ENCODE measurements at places on chromosomes 5 and 9.

GRCh38 chr5:124454081-124454480 is 292.4 kb downstream of the ZNF608 start:
- peak; percentile 49 for DNase-seq

GRCh38 chr9:93814077-93814956 is 140.8 kb downstream of the BARX1 start:
- DNase-seq, result no peak

DNA sequence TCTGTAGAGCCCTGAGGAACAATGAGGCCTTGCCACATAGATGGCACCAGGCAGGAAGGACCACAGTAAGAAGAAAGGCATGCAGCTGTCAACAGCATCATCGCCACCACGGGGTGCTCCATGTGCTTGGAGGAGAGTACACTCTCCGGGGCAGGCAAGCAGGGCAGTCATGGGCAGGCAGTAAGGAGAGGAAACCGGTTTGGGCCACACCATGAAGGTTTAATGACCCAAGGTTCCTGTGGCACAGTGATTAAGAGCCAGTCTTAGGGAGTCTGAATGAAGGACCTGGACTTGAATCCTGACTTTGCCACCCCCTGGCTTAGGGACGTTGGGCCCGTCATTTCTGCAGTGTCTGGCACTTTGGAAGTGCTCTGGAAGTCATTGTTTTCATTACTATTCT is 80.6 kb upstream of the ZBTB43 start:
- no peak for DNase-seq

DNA sequence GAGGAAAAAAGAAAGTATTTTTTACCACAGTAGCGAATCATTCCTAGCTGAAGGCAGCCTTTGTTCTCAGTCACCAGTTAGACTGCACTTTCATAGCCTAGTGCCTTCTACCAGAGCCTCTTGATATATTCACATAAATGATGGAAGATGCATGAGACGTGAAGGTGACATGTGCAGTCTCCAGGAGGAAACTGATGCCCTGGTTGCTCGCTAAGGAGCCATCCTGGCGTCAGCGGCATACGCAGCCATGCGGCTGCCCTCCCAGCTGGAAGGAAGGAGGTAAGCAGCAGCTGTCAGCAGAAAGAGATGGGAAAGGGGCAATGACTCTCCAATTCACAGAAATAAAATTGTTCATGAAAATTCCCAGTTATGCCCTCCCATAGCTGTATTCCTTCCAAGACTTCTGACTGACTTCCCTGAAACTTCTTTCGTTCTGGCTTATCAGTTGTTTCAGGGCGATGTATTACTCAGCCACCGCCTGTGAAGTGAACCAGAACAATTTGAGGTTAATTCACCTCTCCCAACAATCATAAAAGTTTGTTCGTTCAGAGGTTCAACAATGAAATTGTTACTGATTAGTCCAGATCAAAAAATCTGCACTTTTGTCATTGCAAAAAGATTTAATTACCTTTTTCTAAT is 331.2 kb downstream of the NR2F1-AS1 start:
- no peak for DNase-seq

GRCh38 chr5:77991084-77991483 is 214.9 kb upstream of the TBCA start:
- DNase-seq, result no peak

DNA sequence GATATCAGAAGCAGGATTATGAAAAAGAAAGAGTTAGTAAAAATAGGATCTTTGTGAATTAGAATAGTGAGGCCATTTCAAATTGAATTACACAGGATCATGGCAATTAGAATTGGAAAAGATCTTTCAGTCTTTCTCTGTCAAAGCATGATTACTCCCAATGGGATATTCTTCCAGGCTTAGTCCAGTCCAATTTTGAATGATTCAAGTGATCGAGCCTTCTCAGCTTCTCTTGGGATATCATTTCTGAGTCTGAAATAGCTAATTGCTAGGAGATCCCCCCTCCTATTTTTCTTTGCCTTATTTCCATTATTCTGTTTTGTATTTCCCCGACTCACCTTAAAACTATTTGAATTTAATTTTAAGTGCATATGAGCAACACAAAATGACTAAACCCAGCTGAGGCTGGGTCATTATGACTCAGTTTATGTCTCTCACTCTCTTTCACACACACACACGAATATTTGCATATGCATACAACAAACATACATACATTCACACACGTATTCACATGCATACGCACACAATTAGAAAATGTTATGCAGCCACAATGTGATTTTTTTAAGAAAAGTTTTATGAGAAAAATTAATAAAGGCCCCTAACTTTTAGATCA is 34.8 kb upstream of the EFNA5 start:
- peak; percentile 75 for DNase-seq

DNA sequence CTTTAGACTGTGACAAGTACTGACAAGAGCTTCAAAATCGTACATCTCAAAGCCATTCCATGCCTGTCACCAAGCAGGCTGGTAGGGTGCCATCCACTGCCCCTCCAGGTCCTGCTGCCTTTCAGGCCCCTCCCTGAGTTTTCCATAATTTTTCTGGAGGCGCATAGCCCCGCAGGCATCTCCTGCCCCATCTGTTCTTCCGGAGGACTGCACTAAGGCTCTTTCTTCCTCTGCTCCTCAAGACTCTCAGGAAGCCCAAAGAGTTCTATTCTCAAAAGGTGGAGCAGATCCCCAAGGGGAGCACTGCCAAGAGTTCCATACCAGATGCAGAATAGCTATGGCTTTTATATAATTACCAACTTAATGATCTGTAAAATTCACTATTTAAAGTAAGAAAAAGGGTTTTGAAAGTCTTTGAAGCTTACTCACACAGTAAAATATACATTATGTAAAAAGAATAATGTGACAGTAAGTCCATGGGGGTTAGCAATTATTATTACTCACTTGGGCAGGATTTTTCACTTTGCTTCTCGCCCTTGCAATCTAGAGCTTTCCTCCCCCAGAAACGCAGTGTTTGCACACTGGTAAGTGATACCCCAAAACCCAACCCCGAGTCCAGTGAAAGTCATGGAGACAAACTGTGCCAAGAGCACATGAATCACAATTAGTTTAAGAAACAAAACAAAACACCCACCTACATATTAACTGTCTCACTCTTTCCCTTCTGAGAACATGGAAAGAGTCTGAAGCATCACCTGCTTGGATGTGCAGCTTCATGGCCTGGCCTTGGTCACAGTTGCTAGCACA is 114.1 kb upstream of the DAPK1 start:
- no peak for DNase-seq

Data from fibroblast of skin of right biceps (primary cell).